ENCODE measurements at places on chromosomes 7 and 10.
A peak's percentile ranks its signal among the peaks of the same experiment; 100 is the strongest.

DNA sequence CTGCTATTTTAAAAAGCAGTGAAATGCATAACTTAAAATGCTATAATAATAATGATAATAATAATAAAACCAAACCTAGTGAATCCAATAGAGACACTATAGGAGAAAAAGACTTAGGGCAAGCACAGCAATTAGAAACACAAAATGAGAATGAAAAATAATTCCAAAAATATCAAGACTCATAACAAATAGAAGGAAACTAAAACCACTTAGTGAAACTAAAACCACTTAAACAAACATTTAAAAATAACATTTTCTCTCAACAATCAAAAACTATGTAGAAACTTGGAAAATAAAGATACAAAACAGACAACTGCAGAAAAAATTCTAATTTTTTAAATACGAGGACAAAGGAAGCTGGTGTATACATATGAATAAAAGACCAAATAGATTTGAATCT is 655.2 kb upstream of the NRG3 start:
- DNase-seq: no peak

DNA sequence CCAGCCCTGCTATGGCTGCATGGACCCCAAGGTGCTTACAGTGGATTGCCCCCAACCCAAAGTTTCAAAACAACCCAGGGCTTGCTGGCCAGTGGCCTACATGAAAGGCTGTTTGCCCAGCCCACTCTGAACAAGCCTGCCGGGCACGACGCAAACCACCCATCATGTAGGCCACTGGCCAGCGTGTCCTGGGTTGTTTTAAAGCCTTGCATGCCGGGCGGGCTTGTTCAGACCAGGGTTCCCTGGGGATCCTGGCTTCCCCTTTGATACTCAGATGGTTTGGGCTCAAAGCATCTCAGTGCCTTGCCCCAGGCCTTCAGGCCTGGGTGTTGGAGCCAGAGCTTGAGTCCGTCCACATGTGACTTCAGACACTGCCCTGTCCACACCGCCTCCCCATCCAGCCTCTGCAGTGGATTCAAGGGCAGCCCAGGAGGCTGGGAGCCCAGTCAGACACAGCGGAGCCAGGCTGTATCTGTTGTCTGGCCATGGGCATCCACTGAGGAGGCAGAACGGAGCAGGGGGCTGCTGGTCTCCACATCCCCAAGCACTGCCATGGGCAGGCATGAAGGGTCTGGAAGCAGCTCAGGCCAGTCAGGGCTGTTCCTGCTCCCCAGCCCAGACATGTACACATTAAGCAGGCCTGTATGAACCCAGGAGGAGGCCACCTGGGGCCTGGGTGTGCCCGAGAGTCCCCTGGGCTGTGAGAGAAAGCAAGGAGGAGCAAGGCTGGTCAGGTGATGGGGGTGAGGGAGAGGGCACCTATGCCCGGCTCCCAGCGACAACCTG is 4.0 kb upstream of the ADIRF start:
- peak; percentile 1 for DNase-seq

DNA sequence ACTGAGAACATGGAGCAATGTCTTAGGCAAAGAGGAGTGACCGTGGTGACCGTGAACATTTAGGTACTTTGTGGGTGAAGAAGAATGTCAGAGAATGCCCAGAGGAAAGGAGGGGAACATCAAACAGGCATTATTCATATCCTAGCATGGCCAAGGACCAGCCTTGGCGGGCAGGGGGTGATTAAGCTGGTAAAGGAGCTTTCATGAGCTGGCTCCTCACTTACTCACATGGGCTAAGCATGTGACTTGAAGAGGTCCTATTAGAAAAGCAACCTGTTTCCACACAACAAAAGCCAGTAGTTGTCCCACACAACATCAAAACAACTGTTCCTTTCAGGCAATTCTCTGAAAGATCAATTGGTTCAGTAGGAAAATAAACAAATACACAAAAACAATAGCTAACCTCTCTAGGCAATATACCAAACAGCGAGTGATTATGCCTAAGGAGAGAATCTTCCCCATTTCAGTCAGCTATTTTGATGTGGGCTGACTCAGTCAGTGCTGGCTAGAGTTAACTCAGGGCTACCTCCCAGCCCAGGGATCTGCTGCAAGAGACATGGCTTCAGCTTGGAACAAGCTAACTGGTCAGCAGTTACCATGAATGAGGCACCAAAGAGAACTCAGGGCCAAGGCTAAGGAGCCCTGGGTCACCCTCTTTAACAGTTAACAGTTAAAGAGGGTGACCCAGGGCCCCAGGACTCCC is 283.5 kb downstream of the ARHGAP12 start:
- no peak for DNase-seq

DNA sequence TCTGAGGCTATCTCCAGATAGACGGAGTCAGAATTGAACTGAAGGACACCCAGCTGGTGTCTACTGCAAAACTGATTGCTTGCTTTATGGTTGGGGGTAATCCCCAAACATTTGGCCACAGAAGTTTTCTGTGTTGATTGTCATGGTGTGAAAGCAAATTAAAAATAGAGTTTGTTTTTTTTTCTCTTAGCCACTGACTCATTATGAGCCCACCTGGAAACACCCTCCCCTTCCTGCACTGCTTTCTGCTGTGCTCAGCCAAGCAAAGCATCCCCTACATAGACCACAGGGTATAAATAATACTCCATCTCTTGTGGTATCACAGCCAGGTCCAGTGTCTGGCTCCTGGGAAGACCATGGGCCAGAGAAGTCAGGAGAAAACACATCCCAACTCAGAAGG is 6.5 kb upstream of the VWC2 start:
- DNase-seq: no peak

GRCh38 chr7:1690359-1690958 is 20.4 kb downstream of the ELFN1 start:
- no peak for DNase-seq

DNA sequence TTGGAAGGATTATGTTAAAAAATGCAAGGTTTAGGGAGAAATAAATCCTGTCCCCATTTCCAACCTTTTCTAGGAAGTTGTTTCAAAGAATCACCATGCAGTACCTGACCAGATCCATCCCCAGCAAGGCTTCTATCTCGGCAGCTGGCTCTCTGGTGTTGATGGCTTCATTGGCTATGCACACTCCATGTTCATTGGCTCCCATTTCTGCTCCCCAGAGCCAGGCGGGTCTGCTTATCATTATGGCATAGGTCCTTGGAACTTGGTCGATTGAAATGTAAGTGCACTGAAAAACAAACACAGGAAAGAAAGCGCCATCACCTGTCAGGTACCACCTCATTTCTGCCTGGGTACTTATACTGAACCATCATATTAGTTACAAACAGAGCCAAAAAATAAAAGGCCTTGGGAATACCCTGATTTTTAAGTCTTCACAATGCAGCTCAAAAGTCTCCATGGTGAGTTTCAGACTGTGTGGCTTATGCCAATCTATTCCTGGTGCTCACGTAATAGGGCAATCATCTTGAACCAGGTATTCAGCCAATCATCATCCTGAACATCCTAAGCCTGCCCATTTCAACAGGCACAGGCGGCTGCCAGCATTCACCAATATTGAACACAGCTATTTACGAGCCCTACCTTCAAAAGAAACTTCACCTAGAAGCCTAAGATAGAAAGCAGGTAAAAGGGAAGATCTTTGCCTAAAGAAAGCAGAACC is 34.4 kb downstream of the SCRN1 start:
- no peak for DNase-seq

GRCh38 chr7:139950881-139951525 is 111.7 kb downstream of the PARP12 start:
- no peak for DNase-seq

DNA sequence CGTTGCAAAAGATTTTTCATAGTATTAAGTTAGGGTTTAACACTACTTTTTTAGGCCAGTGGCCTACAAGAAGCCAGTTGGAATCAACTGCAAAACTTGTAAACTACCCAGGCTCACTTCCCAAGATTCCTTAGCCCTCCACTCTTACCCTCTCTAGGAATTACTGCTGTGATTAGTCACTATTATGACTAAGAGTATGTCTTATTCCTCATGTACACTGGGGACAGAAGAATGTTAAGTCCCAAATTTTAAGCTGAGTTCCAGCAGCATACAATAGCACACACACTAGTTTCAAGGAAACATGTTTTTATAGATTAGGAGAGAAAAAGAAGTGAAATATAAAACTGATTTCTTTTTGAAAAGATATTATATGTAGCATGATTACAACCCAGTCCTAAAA is 42.8 kb downstream of the FBXL13 start:
- no peak for DNase-seq

GRCh38 chr7:114857605-114858004 is 64.3 kb upstream of the MDFIC start:
- no peak for DNase-seq
